ENCODE measurements at places on chromosomes 3 and 15.

DNA sequence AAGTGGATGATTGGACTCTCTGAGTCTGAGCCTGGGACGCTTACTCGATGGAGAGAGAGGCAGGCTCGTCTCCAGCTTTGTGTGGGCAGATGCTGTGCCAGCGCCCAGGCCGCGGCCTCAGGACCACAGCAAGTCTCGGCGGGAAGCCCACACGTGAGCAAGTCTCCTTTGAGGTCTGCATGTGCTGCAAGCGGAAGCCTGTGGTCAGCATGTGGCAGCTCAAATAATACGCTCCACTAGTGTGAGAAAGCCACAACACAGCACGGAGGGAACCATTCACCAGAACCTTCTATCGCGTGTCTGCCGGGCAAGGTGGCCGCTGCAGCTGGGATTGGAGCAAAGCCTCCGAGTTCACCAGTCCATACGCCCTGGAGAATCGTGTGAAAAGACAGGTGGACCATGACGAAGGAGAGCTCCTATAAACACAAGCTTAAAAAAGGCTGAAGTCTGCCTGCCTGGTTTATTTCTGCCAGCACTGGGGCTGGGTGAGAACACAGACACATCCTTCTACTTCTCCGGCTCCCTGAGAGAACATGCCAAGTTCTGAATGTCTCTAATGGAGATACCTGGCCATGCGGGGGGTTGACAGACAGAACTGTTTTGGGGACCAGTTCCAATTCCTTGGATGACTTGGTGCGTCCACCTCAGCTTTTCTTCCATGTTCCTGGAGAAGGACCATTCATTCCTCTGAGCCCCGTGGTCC lies 82.0 kb upstream of the LRIG1 start:
- peak; percentile 22 for DNase-seq

- DNase-seq: no peak
Measured at GRCh38 chr3:3665546-3665945, 133.7 kb upstream of the LRRN1 start.

- DNase-seq: no peak
Measured at GRCh38 chr15:39302936-39303335, 277.9 kb upstream of the THBS1 start.

DNA sequence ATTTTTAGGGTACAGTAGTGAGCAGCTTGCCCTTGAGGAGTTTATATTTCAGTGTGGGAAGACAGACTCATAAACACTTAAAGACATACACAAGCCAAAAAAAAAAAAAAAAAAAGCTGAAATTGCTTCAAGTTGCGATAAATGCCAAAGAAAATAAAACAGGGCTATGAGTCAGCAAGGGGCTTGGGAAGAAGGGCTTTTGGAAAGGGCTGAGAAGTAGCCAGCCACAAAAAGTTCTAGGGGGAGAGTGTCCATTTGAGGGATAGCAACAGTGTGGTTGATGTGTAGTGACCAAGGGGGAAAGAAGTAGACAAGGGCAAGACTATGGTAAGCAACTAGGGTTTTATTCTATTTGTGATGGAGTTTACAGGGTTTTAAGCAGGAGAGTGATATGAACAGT lies 185.5 kb downstream of the ADAMTS9 start:
- DNase-seq: no peak

DNA sequence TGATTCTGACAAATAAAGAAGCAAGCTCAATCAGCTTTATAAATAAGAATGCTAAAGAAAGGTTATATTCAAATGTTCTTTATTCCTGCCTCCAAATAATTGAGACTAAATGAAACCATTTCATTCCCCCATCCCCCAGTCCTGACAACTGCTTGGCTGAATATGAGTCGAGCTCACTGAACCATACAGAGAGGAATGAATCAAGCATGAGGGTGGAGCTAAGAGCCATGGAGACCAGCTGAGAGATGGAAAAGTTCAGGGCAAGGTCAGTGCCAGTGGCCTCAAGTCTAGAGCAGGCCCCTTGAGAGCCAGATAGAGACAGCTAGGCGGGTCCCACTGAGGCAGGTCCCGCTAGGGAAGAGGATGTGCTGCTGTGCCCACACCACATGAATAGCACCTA lies 188.7 kb upstream of the EIF1B start:
- no peak for DNase-seq

GRCh38 chr3:194536871-194537637 lies 50.3 kb upstream of the ATP13A3 start:
- no peak for DNase-seq

- DNase-seq: no peak
Measured at GRCh38 chr3:27467545-27467944, 16.6 kb downstream of the SLC4A7 start.

DNA sequence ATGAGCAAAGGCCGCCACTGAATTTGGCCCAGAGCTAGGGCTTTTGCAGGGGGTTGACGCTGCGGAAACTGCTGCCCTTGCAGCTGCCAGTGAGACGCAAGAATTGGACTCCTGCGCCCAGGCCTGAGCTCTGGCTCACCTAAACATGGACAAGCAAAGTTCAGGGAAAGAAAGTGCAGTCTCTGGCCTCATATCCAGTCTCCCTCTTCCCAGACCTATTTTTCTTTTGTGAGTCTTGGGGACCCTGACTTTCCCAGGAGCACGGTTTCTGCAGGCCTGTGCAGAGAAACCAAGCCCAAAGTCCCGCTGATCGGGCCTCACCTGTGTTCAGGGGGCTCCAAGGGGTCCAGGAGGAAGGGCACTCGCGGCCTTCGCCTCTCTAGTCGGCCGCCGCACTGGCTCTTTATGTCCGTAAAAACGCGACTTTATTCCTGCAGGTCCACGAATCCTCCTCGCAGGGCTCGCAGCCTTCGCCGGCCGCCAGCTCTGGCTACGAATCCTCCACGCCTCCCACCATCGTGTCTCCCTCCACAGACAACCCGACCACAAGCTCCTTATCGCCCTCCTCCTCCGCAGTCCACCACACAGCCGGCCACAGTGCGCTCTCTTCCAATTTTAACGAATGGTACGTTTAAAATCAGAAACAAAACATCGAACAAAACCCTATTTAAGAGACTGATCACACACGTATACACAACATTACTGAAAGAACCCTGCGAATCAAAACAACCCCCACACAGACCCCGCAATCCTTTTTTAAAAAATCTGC lies 3.9 kb downstream of the ZIC1 start:
- DNase-seq: no peak

DNA sequence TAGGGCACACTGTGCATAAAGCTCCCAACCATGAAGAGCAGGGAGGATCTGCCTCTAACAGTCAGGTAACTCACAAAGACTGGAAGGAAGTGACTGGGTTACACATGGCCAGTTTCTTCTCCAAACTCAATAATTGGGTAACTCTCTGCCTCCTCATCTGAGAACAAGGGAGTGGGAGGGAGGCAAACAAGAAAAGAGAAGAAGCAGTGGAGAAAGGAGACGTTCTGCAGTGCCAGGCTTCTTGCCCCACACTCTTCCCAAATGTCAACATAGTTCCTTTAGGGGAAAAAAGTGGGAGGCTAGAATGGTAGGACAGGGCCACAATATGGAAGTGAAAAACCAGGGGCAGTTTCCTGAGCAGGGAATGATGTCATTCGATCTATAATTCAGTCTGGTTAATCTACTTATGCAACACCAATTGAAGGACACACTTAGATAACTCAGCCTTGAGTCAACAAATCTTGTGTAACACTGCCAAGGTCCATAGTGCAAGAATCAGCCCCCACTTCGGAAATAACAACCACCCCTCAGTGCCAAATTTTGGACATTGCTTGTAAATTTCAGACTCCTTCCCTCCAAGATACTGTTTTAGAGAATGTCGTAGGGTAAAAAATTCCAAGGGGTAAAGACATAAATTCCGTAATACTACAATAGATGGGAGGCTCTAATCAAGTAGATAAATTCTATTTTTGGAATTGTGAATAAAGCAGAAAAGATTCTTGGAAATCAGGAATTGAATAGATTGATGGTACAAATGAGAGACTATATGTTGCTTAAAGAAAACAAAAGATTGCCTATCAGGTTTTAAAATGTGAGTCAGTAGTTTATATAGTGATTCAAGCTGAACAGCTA lies 143.0 kb downstream of the LPP start:
- DNase-seq: no peak

DNA sequence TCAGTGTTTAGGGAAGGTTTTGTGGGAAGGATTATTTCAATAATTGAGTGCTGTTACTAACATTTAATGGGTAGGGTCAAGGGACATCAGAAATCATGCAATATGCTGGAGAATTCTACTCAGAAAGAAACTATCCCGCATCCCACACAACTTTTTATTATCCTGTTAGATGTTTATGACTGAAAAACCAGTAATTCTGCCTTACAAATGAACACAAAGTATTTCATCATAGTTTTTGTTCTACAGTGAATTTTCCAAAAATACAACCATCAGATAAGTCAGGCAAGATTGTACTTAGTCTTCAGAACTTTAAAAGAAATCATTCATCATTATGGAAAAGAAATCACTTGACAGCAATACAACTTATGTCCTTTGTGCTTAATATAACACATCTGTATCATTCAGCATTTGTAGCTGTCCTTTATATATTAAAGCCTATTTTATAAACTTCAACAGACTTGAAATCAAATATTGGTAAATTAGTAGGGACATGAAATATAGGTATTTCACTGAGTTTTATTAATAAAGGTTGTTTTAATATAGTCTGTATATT lies 61.9 kb downstream of the TRPM7 start:
- no peak for DNase-seq

- no peak for DNase-seq
Measured at GRCh38 chr3:132231633-132232032, 85.6 kb upstream of the ACP3 start.

DNA sequence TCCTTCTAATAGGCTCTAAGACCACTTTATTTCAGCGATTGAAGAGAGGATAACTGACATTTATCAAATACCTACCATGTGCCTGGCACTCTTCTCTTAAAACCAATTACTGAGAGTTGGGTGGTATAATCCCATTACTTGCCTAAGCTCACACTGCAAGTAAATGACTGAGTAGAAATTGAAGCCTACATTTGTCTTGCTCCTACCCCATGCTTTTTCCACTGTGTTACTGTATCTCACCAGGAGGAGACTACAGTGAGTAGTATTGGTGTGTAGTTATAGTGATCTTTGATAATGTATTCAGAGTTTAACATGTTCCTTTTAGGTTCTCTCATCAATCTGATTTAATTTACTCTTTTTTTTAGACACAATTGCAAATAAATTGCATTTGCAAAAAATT lies 20.7 kb downstream of the EIF2A start:
- no peak for DNase-seq

- no peak for DNase-seq
Measured at GRCh38 chr3:157542711-157543500, 39.7 kb upstream of the VEPH1 start.

GRCh38 chr3:6110451-6110850 lies 750.5 kb upstream of the GRM7 start:
- no peak for DNase-seq
